ENCODE measurements at places on chromosomes 16 and 17. TPM values are rescaled to one million over a fixed set of nuclear protein-coding genes. Genes with fewer than 3 reads are reported as not detected.

The KIFC3 gene
- 15.9 TPM for polyA plus RNA-seq

The MT1H gene
- 1.1 TPM for polyA plus RNA-seq

DNA sequence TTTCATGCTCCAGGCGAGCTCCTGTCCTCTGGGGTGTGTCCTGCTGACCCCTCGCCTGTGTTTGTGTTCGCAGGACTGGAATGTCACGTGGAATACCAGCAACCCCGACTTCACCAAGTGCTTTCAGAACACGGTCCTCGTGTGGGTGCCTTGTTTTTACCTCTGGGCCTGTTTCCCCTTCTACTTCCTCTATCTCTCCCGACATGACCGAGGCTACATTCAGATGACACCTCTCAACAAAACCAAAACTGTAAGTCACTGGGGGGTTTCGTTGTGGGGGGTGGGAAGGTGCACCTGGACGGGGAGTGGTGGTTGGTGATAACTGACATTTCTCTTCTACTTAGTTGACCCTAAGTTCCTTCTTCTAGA, 58.3 kb downstream of the ABCC1 start:
- no peak for DNase-seq
- peaks cover 24% of the 10 kb centered on the region for H3K4me1 ChIP-seq
- H3K36me3 ChIP-seq: peaks cover 39% of the 10 kb centered on the region
- H3K27me3 ChIP-seq: no peaks in the 10 kb centered on the region

The CACNB1 gene
- polyA plus RNA-seq: 5.0 TPM

GRCh38 chr16:75919664-75920063, 193.4 kb upstream of the CPHXL start:
- no peak for DNase-seq
- no peak overlapping the region for H3K4me3 ChIP-seq
- H3K36me3 ChIP-seq: no peaks in the 10 kb centered on the region
- H3K27ac ChIP-seq: no peak overlapping the region
- H3K4me1 ChIP-seq: no peaks in the 10 kb centered on the region

DNA sequence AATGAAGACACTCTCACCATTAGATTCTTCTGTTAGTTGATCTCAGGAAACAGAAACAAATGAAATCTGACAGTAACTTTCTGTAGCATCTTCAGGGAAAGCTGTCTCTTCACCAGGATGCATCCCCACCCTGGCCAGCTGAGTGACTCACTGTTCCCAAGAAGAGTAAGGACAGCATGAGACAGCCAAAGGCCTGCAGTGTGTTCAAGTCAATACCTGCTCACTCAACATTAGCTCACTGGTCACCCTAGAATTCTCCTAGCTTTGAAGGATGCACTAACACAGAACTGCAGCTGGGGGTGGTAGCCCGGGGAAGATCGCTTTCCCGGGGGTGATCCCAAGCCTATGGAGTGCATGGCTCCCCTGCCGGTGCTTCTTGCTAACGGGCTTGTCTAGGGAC, 28.2 kb upstream of the CLEC18B start:
- no peaks in the 10 kb centered on the region for H3K27me3 ChIP-seq
- no peak overlapping the region for H3K4me3 ChIP-seq
- peak overlapping the region; percentile 71 for H3K27ac ChIP-seq
- DNase-seq: no peak

The MARVELD3 gene
- 0.02 TPM for polyA plus RNA-seq
